ENCODE measurements at places on chromosomes 7 and 10. TPM values are rescaled to one million over a fixed set of nuclear protein-coding genes. Genes with fewer than 3 reads are reported as not detected.

Gene C10orf71
- total RNA-seq, result not detected

Gene SAMD9
- 15.8 TPM for total RNA-seq

Gene LRRC18
- not detected for total RNA-seq

Gene SEMA3A
- 37.4 TPM for total RNA-seq

Gene SLC16A9
- total RNA-seq, result under 0.01 TPM

Gene IDI2
- total RNA-seq, result not detected

DNA sequence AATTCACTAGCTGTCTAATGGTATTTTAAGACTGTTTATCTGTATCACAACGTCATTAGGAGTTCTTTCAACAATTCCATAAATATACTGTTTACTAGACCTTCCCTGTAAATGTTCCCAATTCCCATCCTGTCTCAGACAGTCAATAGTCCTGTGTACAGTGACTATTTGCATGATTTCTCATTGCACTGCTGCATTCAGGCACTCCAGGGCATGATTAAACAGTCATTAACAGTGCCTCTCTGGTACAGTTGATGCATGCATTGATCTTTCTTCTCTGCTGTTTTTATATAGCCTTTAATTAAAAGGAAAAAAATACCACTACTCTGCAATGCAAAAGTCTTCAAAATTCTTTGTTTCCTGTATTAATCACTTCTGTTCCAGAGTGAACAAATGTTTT is 51.5 kb upstream of the MTURN start:
- DNase-seq, result no peak

GRCh38 chr10:132988988-132989387 is 46.6 kb upstream of the CFAP46 start:
- no peak for DNase-seq

Data from fibroblast of villous mesenchyme (primary cell).